ENCODE measurements at places on chromosomes 2 and 18. TPM values are rescaled to one million over a fixed set of nuclear protein-coding genes. Genes with fewer than 3 reads are reported as not detected.

The MFSD2B gene
- total RNA-seq: not detected

The NEB gene
- total RNA-seq: 3.3 TPM

The ZNF385B gene
- total RNA-seq: 2.4 TPM

The SGPP2 gene
- 1.8 TPM for total RNA-seq

The C2orf66 gene
- not detected for total RNA-seq

GRCh38 chr2:177893880-177894279, 178.7 kb downstream of the PDE11A start:
- H3K27ac ChIP-seq: no peak overlapping the region
- H3K4me1 ChIP-seq: no peaks in the 10 kb centered on the region
- no peaks in the 10 kb centered on the region for H3K36me3 ChIP-seq
- no peak for DNase-seq
- H3K27me3 ChIP-seq: no peaks in the 10 kb centered on the region
